GM23338 (cell line): ENCODE measurements at places on chromosomes 3 and 15. TPM values are rescaled to one million over a fixed set of nuclear protein-coding genes. Genes with fewer than 3 reads are reported as not detected.

DNA sequence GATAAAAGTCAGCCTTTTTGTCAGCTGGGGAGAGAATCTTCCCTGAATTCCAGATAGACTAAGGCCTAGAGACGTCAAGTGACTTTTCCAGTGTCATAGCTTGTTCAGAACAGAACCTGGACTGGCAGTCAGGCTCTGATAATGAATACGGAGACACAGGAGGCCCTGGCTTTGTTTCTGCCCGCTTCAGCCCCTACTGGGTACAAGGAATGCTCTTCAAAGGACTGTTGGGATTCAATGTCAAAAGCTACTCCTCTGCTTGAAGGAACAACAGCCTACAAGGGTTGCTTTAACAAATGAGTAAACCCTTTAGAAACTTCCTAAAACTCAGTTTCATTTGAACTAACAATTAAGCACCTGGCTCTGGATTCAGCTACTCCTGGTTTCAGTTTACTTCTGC lies 412.3 kb downstream of the OXSM start:
- DNase-seq = peak; percentile 7

- DNase-seq = no peak
These were observed 135.0 kb upstream of the DPH6 start for GRCh38 chr15:35680951-35681350.

DNA sequence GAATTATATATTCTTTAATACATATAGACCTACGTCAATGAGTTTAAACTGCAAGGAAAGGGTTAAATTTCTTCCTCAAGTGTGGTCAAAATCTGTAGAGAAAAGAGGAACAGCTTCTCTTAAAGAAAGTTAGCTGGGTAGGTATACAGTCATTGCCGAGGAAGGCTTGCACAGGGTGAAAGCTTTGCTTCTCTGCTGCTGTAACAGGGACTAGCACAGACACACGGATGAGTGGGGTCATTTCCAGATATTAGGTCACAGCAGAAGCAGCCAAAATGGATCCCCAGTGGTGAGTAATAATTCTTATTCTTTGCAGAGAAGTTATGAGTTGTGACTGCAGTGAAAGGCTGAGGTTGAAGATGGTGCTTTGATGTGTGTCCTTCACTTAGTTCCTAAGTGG lies at the start of gene CD86:
Gene CD86 (plus strand): TSS at position 148 of the 400 bp plus-strand sequence. CDS start 128 bp downstream, at position 276.
- DNase-seq = no peak

The ISL2 gene
- 2.2 and 2.7 TPM in 2 replicates for total RNA-seq

- DNase-seq = no peak
These were observed 104.8 kb downstream of the MYO5A start for GRCh38 chr15:52423852-52424251.

GRCh38 chr3:32004113-32004765 lies 22.7 kb downstream of the ZNF860 start:
- peak; percentile 18 for DNase-seq
